AG04450 (cell line): ENCODE measurements at places on chromosomes 6 and 20.

GRCh38 chr20:53226826-53227225 is 254.7 kb downstream of the TSHZ2 start:
- no peak for DNase-seq

GRCh38 chr6:168116438-168116974 is 37.5 kb upstream of the FRMD1 start:
- no peak for DNase-seq

- DNase-seq, result no peak
These were observed at the start of gene PTK6 for GRCh38 chr20:63536997-63537524. Gene PTK6 (minus strand): TSS chr20:63537376. CDS start chr20:63537314, 62 bp downstream.

DNA sequence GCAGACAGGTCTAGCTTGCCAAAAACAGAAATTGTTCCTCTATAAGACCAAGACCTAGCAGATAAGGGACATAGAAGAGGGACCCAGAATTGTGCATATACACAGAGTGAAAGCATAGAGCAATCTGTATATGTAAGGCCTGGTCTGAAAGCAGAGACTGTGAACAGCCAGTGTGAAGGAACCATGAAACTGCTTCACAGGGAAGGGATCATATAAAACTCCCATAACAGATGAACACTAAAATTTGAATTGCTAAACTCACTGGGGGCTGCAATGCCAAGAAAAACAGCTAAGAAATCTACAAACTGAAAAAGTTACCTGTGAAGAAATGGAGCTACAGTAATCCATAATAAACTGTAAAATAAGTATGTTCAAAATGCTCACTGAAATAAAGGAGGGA is 7.0 kb downstream of the ZUP1 start:
- no peak for DNase-seq

DNA sequence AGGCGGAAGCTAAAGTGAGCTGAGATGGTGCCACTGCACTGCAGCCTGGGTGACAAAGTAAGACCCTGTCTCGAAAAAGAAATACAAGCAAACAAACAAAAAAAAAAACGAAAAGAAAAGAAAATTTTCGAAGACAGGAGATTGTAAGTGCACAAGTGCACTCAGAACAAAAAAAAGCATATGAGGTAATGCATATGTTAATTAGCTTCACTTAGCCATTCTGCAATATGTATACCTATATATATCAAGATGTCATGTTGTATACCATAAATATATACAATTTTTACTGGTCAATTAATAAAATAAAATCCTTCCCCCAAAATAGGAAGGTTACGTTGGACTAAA is 127.5 kb downstream of the RIN2 start:
- no peak for DNase-seq

- no peak for DNase-seq
These were observed 54.3 kb upstream of the IYD start for GRCh38 chr6:150314230-150315188.

DNA sequence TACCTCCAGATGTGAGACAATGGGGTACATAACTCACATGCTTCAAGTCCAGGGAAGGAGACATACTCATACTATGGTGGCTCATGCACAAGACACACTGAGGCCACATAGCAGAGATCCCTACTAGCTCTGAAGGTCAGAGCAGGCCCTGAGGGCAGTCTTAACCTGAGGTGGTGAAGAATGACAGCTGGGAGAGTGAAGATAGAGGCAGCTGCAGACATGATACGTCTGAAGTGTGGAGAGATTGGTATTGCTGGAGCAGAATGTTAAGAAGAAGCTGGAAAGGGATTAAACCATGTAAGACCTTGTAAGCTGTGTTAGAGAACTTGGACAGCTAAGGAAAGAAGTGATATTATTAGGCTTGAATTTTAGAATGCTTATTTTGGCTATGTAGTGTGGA is 32.9 kb downstream of the PGM3 start:
- DNase-seq, result no peak

DNA sequence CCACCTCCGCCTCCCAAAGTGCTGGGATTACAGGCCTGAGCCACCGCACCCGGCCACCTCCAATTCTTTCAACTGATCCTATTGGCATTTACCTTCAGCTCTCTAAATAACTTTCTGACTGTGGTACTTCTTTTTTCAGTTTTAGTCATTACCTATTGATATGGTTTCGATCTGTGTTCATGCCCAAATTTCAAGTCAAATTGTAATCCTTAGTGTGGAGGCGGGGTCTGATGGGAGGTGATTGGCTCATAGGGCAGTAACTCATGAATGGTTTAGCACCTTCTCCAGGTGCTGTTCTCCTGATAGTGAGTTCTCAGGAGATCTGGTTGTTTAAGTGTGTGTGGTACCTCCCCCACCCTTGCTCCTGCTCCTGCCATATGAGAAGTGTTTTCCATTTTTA is 140.9 kb downstream of the LPA start:
- DNase-seq, result no peak

DNA sequence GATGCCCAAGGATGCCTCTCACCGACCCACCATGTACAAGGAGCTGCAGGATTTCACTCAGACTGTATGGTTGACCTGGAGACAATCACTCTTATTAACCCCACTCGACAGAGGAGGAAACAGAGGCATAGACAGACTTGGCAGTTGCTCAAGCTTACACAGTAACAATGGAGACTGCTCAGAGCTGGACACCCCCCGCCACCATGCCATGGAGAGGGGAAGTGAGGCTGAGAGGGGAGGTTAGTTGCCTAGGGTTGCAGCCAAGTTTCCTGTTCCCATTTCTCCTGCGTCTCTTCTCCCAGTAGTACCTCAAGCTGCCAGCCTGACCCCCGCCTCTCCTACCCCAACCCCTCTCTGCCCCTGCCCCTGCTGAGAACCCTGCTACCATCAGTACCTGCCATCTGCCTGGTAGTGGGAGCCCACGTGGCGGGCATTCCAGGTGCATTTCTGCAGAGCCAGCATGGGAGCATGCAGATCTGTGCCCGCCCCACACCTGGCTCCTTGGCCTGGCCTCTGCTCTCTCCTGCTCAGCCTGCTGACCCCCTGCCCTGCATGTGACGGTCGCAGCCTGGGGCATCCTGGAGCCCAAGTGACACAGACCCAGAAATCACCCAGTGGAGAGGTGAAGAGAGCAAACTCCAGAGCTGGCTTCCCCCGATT is 157.7 kb downstream of the PREX1 start:
- DNase-seq, result no peak

GRCh38 chr6:103396768-103397167 is 1463.0 kb downstream of the HACE1 start:
- no peak for DNase-seq

DNA sequence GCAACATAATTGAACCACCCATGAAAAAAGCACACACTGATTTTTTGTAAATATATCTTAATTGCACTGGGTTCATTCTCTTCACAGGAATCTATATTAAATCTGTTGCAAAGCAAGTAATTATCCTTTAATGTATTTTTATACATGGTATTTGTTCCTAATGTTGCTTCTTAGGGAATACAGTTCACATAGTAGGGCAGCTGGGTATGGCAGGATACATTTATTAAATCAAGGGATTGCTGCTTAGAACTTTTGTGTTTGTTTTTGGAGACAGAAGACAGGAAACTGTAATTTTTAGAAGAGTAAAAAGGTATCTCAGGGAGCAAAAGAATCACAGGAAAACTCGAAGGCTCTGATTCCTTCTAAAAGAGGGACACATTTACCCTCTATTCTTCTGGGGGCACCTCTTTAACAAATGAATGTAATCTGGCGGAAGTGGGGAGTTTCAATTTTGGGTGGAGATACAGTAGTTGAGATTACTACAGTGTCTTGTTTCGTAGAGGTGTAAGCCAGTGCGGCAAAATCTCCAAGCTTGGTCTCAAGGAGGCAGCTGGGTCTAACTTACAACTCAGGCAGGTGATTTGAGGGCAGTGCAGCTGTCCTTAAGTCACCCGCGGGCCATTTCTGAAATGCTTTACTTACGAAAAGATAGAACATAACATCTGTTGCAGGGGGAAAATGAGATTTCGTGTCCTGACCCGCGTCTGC is 812 bp upstream of the SMIM13 start:
- no peak for DNase-seq

- no peak for DNase-seq
These were observed 49.3 kb downstream of the CD83 start for GRCh38 chr6:14166839-14167238.

DNA sequence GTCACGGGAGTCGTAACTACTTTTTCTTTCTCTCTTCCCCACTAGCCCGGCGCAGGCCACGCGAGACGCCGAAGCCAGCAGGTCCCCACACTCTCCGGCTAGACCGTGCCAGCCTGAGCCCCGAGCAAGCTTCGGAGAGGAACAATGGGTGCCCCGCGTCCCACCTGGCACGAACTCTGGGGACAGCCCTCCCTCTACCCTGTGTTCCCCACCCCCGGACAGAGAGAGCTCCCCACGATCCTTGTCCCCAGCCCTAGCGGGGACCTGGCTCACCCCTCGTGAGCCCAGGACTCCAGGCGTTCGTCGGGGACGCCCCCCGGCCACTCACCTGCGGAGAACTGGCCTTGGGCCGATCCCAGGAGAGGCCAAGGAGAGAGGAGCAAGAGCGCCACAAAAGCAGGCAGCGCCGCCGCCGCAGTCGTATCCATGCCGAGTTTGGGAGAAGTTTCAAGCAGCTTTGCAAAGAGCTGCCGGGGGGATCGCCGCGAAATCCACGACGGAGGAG is 416 bp downstream of the PTPRK start:
- DNase-seq, result no peak

DNA sequence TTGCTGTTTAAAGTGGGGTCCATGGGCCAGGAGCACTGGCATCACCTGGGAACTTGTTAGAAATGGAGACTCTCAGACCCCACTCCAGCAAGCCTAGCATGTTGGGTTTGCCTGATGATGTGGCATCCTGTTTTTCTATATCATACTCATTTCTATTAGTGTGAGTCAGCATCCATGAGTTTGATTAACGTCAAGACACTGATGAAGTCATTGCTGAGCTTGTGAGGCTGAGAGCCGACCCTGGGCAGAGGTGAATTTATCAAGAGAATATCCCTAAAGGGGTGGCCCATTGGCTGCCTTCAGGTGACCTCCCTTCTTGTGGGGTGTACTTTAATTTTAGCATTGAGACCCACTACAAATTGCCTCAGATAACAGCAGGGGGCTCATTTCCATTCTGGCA is 43.4 kb upstream of the RNF144B start:
- peak; percentile 55 for DNase-seq

GRCh38 chr6:37983720-37984501 is 164.4 kb downstream of the ZFAND3 start:
- no peak for DNase-seq

DNA sequence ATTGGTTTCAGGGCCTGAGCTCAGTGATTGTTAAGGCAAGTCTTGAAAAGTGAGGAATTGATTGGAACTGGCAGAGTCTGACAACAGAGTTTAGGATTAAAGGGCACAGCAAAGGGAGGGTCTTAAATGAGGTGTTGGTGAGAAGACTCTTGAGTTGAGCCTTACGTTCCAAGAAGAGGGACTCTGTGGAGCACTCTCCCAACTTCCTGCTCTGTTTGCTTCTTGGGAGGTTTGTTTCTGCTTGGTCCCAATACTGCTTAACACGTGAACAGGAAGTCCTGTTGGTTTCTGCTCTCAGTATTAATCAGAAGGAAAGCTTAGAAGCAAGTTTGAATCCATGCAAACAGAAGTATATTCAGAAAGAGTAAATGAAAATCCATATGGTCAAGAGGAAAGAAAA is 15.6 kb upstream of the SYNDIG1 start:
- no peak for DNase-seq

- DNase-seq, result no peak
These were observed 382.0 kb downstream of the CDH26 start for GRCh38 chr20:60340232-60340631.

DNA sequence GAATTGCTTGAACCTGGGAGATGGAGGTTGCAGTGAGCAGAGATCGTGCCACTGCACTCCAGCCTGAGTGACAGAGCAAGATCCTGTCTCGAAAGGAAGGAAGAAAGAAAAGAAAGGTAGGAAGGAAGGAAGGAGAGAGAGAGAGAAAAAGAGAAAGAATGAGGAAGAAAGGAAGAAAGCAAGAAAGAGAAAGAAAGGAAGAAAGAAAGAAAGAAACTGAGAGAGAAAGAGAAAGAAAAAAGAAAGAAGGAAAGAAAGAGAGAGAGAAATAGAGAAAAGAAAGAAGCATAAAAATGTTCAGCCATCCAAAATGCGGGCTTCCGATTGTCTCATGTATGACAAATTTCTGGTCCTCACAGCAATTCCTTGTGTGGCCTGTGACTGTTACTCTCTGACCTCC is 22.8 kb downstream of the MUC22 start:
- no peak for DNase-seq

DNA sequence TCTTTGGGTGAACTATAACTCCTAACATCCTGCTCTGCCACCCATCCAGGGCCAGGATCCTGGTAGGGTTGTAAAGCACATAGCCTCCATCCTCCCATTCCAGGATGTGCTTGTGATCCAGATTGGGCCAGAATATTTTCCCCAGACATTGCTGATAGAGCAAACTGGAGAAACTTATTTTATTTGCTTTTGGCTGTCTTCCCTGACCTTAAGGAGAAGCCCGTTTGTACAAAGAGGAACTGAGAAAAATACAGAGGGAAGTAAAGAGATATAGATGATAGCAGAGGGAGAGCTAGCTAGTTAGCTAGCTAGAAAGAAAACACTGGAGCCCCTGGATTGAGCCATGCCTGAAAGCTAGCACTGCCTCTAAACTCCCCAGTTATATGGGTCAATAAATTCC is 9.0 kb upstream of the HDAC2 start:
- DNase-seq, result no peak

DNA sequence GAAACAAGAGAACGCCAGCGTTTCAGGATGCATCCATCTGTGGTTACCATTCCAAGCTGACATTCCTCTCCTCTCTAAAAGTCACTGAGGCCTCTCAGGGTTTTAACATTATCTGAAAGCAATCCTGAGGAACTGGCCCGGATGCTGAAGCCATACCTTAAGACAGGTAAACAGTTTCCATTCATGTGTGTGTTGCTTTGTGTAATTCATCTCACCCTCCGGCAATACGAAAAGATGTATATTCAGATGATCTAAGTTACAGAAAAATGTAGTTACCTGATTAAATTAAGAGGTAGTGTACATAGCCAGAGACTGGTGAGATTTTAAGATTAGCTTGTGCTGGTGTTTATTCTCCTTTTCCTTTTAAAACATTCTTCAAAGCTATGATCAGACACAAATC is 68.4 kb upstream of the BACH2 start:
- no peak for DNase-seq

DNA sequence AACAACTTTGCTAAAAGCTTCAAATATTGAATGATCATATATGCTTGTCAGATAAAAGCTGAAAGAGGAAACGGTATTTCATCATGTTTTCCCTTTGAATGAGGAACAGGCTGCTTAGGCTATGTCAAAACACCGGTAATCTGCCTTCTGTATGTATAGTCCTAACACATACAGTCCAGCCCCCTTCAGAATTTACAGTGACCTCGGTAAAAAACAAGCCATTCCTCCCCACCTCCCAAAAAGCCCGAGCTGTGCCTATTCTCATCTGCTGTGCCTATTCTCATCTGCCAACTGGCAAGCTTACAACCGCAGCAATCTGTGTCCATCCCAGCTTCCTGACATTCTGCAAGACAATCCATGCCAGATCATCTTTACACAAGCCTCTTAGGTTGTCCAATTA is 26.8 kb upstream of the UBE2J1 start:
- DNase-seq, result no peak

- no peak for DNase-seq
These were observed 245.9 kb downstream of the FARS2 start for GRCh38 chr6:5507131-5507681.

- DNase-seq, result no peak
These were observed 12.0 kb downstream of the LMBRD1 start for GRCh38 chr6:69784595-69785377.
